ENCODE measurements at places on chromosomes 7 and 10.

DNA sequence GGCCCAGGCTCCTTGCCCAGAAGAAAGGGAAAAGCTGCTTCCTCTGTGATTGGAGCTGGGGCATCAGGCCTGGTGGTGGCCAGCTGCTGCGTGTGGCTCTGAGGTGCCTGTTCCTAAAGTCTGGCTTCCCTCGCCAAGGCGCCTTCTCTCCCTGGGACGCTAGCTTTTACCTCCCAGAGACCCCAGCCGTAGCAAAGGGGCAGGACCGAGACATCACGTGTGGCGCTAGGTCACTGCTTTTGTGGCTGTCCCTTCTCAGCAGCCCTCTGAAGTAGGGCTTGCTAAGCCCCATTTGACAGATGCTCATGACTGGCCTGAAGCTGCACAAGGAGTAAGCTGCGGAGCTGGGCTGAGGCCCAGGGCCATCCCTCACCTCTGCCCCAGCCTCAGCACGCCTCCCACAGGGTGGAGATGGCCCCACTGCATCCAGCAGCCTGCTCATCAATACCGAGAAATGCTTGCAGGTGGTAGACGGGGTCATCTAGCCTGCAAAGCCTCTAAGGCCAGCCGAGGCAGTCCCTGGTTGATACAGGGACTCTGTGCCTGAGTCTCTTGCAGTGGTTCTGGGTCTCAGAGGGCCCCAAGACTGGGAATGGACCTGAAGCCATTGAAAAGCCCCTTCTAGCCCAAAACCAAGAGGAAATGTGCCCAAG is 171.2 kb downstream of the LCOR start:
- DNase-seq = no peak

DNA sequence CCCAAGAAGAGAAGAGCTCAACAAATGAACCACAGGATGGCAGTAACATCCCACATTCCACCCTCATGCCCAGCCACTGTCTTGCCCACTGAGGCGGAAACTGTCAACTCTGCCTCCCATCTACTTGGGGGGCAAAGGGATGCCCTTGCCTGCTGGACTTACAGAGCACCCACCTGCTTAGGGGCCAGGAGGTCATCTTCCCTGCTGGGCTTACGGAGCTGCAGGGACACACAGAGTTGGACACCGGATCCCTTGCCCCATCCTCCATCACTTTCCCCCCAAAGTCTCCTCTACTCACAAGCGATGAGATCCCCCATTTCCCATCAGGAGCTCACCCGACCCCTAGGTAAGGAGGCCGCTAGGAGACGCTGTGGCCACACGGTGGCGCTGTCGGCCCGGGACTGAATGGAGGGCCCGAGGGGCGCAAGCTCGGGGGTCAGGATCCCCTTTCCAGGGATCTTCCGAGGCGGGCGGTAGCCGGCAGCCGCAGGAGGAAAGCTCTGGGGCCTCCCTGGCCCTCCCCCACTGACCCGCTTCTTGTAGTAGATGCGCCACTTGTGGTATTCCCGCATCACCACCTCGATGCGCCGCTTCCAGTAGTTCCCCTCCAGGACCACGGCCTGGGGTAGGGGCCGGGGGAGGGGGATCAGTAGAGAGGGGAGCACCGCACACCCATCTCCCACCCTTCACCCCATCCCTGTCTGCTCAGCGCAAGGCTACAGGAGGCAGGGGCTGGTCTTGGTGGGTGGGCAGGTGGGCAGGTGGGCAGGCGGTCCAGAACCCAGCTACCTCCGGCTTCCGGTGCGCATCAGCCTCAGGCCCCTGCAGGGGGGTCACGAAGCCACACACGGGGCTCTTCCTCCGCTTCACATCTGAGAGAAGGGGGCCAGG is 17.3 kb downstream of the MLXIPL start:
- peak; percentile 75 for DNase-seq

- no peak for DNase-seq
Measured at GRCh38 chr7:134593530-134594392, 44.9 kb downstream of the AKR1B15 start.

GRCh38 chr10:132449811-132450181 is 52.8 kb downstream of the PWWP2B start:
- no peak for DNase-seq

DNA sequence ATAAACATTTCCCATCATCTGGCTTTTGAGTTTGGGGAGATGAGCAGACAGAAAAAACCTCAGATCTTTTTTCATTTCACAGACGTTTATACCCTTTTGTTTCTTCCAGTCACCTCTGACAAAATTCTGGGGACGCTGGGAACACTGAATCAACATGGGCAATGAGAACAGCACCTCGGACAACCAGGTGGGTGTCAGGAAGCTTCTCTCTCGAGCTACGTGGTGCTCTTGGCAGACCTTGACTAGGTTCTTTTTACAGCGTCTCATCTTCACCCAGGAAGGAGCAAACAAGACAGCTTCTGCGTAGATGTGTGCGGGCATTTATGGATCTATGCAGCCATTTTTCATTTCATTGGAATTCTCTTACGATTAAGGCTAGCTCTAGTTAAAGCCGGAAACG is 32.9 kb downstream of the TACC2 start:
- DNase-seq = no peak

DNA sequence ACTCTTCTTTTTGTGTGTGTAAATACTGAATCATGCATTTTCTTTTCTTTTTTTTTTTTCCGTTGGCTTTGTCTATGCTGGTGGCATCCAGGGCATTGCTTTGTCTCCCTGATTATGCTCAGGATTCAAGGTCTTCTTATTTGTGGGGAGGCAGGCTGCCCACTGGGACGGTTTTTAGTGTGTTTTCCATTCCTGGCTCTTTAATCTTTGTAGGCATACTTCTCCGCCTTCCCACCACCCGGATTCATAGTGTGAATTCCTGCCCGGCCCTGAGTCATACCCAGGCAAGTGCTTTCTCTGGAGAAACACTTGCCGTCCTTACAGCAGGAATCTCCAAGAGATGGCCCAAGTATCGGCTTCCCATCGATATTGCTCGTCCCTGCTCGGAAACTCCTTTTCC is 5.2 kb downstream of the ZNF655 start:
- no peak for DNase-seq

DNA sequence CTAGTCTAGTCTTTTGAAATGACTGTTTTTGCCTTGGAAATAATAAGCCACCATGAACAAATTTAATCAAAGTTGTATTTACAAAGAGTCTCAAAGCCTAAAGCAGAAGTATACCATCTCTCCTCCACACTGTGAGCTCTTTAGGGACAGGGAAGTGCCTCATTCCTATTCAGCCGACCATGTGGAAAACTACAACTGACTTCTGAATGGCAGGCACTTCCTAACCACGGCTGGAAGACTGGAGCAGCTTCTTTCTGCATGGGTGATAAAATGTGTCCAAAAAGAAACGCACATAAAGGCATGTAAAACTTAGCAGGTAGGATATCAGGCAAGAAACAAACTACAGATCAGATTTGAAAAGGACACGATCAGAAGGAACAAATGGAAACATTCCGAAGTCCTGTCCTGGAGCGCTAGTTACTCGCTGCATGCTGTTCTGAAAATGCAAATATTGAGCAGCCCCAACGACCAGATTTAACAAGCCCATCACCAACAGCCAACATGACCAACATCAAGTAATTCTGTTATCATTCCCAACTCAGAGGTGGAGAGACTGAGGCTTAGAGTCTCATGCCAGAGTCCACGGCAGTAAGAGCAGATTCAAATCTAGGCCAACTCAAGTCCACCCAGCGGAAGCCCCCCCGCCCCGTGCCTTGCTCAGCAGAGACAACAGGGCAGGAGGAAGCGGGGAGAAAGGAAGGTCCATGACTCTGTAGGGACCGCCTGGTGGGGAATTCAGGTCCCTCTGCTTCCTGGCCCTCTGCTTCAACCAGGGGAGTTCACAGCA is 26.5 kb downstream of the CTBP2 start:
- no peak for DNase-seq

GRCh38 chr10:8594711-8595110 is 540.2 kb downstream of the GATA3 start:
- DNase-seq = no peak

DNA sequence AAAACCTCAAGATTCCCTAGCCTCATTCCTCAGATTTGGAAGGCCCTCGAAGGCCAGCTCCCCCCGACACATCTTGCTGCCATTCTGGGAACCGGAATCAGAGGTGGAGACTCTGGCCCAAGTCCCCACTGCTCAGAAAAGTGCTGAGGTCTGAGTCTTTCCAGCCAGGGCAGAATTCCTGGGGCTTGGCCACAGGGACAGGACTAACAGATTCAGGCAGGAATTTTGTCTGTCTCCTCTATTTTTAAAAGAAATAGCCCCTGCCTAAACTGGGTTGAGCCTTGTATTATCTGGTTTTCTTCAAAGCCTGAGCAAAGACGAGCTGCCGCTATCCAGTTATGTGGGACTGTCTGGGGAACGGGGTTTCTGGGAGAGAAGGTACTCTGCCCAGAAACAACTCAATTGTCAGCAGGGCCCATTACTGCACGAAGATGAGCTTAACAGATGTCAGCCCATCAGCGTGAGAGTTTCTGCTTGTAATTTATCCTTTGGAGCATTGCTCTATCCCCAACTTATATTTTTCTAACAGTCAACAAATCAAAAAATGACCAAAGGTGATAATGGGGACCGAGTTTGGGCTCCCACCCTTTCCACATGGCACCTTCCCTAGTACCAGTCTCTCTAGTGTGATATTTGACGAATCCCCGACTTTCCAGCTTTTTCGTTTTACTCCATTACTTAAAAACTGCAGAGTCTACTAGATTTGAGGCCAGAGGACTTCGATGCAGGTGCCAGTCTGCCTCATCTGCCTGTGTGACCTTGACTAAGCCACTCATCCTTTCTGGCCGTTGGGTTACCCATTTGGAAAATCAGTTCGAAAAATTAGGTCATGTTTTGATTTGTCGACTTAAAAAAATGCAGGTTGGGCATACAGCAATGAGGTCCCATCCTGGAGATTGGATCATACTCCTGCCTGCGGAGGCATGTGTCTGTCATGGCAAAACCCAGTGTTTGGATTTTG is 110.9 kb downstream of the WDR11 start:
- DNase-seq = no peak

- DNase-seq = no peak
Measured at GRCh38 chr10:725302-725701, 35.8 kb upstream of the DIP2C start.

DNA sequence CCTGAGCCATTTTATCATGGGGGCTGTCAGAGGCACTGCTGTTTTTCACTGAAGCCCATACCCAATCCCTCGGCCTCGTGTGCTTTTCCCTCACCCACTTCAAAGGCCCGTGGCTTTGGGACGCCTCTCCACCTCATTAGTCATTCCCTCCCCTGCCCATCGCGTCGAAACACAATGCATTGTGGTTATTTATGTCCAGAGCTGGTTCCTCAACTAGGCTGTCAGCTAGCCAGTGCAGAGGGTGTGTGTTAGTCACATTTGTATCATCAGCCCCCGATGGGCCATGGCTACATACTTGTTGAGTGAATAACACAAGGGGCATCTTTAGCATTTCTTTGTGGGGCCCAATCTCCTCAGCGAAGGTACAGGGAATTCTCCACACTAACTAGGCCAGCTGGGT is 3.8 kb upstream of the CRCP start:
- DNase-seq = no peak

- DNase-seq = no peak
Measured at GRCh38 chr10:47261121-47261520, 38.9 kb upstream of the GDF10 start.

DNA sequence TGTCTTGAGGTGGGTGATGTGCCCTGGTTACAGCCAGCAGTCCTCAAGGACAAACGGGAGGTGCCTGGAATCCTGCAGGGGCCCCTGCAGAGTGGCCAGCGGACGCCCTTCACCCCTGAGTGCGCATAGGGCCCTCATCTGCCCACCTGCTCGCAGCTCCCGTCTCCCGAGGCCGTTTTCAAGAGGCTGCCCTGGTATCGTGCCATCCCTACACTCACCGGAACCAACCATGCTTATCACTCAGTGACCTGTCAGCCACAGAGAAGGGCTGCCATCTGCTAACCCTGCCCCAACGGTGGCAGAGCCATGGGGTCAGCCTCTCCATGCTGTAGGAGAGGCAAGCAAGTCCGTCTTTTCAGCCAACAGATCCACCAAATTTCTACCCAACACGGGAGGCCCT is 122.0 kb downstream of the FAM53B start:
- no peak for DNase-seq

GRCh38 chr10:2944788-2945187 is 122.6 kb upstream of the PFKP start:
- DNase-seq = no peak

GRCh38 chr7:157613575-157614322 is 276.9 kb downstream of the DNAJB6 start:
- no peak for DNase-seq

- no peak for DNase-seq
Measured at GRCh38 chr7:23811540-23811939, 101.5 kb downstream of the STK31 start.

- no peak for DNase-seq
Measured at GRCh38 chr7:5620459-5620881, 161.0 kb downstream of the RNF216 start.

DNA sequence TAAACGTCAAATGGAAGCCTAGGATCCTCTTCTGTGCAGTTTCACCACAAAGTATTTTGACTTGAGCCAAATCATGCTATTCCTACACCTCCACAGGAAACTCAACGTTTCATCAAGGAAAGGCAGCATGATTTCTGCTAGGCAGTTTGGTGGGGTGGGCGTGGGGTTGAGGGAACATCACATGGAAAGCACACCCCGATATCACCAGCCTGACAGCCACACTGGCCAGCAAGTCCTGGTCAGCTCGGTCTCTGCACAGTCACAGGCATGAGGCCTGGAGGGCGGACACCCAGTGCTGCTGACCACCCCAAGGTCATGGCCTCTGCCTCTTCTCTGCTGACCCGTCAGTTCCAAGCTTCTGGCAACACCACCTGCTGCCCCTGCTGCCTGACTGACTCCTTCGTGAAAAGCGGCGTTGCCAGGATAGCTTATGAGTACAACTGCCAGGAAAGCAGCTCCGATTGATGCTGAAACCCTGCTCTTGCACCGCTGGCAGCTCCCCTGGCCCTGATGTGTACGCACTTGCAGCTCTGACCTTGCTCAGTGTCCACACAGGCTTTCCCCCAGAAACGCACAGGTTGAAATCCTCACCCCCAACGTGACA is 171.5 kb downstream of the DIP2C start:
- no peak for DNase-seq

DNA sequence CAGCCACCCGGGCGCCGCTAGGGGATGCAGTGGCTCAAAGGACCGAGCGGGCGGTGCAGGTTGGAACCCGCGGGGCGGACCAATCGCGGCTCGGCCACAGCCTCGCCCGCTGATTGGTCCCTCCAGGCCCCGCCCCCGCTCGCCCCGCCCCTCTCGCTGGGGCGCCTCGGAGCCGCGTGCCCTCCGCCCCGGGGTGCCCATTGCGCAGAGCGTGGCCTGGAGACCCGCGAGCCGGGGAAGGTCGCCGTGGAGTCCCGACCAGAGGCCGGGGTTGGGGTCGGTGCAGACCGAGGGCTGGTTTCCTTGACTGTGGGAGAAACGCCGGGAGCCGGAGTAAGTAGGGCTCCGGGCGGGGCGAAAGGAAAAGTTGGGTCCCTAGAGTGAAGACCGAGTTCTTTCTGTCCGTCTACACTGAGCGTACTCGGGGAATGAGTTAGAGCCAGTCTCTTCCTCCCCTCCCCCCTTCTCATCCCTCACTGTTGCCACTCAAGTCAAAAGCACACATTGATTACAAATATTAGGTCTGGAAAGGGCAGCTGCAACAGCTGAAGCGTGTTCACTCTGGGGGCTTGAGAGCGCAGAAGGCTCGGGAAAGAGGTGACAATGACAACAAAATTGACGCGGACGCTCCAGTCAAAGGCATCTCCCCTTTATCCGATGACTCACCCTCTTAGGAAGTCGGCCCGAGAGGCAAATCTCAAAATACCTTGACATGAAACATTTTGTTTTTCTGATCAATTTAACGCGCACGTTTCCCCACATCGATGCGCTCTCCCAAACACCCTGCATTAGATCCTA is 843 bp upstream of the GATA3 start:
- peak; percentile 96 for DNase-seq

Data from activated T-cell treated with anti-CD3 and anti-CD28 coated beads, Interleukin-2, amount 50 U/mL, for 1 hour (primary cell).